ENCODE measurements at places on chromosomes 5 and 9. TPM values are rescaled to one million over a fixed set of nuclear protein-coding genes. Genes with fewer than 3 reads are reported as not detected.

GRCh38 chr9:2085716-2086115 lies 70.6 kb downstream of the SMARCA2 start:
- no peak for DNase-seq

GRCh38 chr5:121949885-121950284 lies 11.9 kb upstream of the SRFBP1 start:
- peak; percentile 31 for DNase-seq

GRCh38 chr9:107685901-107686300 lies 196.3 kb upstream of the KLF4 start:
- no peak for DNase-seq

DNA sequence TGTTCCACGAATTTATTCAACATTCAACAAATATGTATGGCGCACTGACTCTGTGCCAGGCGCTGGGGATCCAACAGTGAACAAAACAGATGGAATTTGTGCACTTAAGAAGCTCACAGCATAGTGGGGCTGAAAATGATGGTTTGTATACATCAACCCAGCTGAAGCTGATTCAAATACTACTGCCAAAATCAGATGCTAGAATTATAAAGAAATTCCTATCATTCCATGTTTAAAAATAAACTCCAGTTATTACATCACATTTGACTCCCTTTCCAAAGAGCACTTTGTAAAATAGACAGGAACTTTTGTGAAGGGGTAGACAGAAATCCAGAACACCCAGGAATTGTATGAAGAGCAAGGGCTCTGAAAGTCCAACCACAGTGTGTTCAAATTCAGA lies 54.1 kb downstream of the ZNF608 start:
- no peak for DNase-seq

GRCh38 chr5:59035681-59036080 lies 452.8 kb downstream of the RAB3C start:
- DNase-seq = no peak

DNA sequence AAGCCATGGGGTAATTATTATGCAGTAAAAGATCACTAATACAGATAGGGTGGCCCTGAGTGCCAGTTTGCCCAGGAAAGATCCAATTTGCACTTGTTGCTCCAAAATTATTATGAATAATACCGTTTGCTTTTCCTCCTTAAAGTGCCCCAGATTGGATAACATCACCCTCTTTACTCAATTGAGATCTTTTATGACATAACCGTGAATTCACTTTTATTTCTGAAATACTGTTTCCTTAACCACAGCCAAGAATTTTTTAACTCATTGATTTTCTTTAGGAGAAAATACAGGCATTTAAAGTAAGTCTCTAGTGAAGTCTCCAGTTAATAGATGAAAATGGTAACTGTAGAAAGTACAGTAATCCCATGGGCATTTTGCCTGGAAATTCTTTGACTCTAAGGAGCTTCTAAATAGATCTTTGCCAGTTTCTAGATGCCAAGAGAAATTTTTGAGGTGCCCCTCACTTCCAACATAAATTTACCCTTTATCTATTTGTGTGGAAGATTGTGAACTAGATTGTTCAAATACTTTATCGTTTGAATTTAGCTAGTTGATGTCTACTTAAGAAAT lies 99.2 kb downstream of the UHRF2 start:
- DNase-seq = no peak

The COL23A1 gene
- 7.1 TPM for polyA plus RNA-seq

The GDA gene
- 0.28 TPM for polyA plus RNA-seq

The AK3 gene
- polyA plus RNA-seq = 104 TPM

The ADAMTS19 gene
- 5.4 TPM for polyA plus RNA-seq

The VCP gene
- 246 TPM for polyA plus RNA-seq

The FAM81B gene
- 5.9 TPM for polyA plus RNA-seq

The SCAMP1 gene
- polyA plus RNA-seq = 54.0 TPM

The BRD3OS gene
- polyA plus RNA-seq = 26.4 TPM

The SAXO1 gene
- polyA plus RNA-seq = 0.18 TPM

Data from renal pelvis (tissue), 12 donors.